ENCODE measurements at places on chromosomes 2 and 18.

DNA sequence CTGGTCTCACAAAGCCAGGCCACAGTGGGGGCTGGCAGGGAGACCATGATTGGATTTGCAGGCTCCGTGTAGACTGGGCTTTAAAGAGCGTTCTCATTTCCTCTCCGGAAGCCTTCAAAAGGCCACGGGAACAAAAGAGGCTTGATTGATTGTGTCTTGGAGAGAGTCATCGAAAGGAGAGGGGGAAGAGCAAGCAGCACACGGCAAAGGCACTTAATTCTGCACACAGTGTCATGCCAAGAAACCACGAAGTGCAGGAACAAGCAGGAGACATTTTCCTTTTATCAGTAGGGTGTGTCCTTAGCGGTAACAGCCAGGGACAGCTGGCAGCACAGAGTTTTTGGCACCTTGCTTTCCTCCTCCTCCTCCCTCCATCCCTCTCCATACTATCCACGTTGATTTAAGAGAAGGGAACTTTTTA, 47.7 kb downstream of the GLI2 start:
- DNase-seq: no peak

GRCh38 chr18:11839556-11839955, 11.7 kb upstream of the CHMP1B start:
- no peak for DNase-seq

DNA sequence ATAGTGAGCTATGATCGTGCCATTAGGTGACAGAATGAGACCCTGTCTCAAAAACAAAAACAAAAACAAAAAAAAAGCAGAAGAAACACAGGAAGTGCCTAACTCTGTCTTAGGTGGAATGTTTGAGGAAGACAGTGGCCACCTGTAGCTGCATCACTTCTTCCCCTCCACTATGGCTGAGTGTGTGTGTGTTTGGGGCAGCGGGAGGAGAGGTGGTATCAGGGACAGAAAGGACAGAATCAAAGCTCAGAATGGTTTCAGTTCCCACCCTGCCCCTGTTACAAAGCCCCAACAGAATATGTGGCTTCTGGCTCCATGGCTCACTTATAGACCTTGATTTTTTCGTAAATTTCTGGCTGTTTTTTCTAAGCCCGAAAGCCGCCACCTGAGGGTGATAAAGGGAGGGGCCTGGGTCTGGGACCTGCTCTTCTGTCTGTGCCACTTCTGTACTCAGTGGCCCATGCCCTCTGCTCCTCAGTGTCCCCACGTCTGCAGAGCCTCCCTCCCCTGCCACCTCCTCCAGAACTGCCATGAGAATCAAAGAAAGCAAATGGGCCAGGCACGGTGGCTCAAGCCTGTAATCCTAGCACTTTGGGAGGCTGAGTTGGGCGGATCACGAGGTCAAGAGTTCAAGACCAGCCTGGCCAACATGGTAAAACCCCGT, 27.4 kb downstream of the SERTAD2 start:
- DNase-seq: no peak

DNA sequence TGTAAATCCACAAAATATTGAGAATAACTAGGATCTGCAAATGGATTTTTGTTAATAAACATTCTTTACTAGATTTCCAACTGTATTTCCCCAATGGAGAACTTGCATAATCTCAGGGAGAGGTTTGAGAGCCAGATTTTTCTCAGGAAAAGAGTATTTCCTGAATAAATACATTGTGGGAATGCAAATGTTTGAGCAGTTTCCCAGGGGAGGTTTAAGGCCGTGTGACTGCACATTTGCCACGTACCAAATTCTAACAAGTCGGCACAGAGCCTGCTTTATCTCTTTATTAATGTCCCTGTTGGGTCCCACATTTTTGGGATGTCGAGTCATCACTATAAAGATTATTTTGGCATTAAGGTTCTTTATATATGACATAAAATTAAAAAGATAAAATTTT, 27.0 kb downstream of the TFPI start:
- no peak for DNase-seq

- peak; percentile 100 for DNase-seq
Measured at GRCh38 chr2:69914164-69914949, 552 bp upstream of the MXD1 start.

DNA sequence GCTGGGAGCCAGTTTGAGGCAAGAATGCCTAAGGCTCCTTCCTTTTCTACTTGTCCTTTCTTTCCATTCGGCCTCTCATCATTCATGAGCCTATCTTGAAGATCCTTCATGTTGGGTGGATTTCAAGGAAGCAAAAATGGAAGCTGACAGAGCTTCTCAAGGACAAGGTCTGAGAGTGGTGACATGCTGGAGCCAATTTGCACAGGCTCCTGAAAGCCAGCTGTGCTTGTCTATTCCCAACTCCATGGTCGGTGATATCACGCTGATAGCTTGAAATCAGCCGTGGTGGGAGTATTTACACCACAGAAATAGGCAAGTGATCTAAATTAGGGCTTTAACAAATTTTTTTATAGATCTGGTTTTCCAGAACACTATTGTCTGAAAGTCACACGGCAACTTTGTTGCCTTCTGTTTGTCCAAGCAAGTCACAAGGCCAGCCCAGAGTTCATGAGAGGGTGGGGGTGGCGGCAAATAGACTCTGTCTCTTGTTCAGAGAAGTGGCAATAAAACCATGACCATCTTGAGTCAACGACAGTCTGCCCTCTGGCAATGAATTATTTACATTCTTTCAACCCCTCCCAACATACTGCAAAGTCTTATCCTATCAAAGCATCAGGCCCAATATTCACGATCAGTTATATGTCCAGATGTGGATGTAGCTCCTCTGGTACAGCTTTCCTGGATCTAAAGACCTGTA, 49.9 kb upstream of the SLC35F5 start:
- DNase-seq: no peak

DNA sequence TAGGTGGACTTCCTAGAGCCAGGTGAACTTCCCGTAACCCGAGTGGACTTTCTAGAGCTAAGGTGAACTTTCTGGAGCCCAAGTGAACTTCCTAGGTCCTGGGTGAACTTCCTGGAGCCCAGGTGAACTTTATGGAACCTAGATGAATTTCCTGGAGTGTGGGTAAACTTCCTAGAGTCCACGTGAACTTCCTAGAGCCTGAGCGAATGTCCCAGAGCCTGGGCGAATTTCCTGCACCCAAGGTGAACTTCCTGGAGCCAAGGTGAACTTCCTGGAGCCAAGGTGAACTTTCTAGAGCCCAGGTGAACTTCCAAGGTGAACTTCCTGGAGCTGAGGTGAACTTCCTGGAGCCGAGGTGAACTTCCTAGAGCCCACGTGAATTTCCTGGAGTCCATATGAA, 70.0 kb downstream of the RTP5 start:
- DNase-seq: no peak

GRCh38 chr2:240169486-240170353, 29.3 kb upstream of the OTOS start:
- DNase-seq: no peak

DNA sequence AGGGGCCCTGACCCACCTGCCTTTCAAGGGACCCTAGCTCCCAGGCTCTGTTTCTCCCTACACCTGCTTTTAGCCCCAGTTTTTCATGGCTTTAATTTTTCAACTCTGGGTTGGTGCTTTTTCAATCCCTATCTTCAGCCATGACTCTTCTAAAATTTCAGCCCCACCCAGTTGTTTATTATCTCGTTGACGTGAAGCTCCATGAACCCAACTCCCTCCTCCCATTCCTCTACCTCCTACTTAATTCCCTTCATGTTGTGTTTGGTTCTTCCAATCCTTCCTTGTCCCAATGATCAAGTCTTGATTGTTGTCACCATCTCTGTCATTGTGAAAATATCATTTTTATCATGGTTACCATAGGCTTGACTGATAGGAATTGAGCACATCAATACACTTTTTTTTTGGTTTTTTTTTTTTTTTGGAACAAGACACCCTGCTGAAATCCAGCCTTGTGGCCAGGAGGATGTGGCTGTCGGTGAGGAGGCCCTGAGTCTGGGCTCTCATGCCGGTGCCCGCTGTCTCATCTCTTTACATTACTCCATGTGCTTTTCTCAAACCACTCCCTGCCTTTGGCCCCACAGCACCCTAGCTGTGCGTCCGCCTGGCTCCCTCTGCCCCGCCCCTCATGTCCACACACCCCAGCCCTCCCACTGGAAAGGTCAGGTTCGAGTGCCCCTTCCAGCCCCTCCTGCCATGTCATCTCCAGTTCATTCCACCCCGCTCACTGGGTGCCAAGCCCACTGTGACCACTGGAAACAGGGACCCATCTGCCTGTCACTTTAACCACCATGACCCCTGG, 39.3 kb downstream of the NAPG start:
- no peak for DNase-seq

DNA sequence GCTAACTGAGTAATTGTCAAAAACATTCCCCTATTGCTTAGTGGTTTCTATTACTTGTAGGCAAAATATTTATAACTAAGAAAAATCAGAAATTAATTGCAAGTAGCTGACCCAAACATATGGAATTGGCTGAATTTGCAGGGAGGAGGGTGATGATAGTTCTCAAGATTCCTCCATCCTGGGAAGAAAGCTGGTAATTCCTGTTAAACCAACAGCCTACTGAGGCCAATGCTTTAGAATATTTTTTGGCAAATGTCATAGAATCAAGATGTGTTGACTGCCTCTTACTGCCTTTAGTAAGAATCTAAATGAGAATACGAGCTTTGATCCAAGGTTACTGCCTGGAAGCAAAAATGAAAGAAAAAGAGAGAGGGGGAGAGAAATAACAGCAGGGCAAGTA, 120.0 kb downstream of the COL6A3 start:
- DNase-seq: no peak

DNA sequence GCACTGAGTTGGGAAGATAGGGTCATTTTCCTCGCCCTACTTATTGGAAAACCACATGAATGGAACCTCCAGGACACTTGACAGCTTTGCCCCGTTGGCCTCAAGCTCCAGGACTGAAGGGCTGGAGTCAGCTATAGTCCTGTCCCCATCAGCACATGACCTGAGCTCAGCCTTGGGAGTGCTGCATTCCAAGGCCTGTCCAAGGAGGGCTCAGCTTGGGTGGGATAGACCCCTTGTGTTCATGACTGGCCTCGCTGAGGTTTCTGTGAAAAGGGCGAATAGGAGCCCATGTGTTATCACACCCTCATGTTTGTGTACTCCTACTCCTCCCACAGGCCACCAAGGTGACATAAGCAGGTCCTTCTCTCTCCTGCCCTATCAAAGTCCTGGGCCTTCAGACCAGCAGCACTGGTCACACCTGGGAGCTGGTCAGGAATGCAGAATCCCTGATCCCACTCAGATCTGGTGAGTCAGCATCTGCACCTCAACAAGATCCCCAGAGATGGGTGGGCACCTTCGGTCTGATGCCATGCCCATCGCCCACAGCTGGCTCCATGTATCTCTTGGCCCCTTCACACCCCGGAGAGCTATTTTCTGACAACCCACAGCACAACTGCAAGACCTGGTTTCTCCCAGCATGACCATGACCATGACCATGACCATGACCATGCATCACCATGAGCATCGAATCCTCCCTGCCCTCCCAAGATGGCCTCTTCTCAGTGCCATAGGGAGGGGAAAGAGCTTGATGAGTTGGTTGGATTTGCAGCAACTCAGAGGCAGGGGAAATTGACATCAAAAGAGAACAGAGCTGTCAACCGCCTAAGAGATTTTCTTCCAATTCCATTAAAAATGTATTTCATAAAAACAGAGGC, 83.0 kb upstream of the RAB6C start:
- DNase-seq: no peak

Measured in CD4-positive, alpha-beta T cell treated with Interleukin-6 for 4 hours (primary cell).